Activated T-cell treated with anti-CD3 and anti-CD28 coated beads, Interleukin-2, amount 50 U/mL, for 4 hours (primary cell): ENCODE measurements at places on chromosomes 3 and 15. TPM values are rescaled to one million over a fixed set of nuclear protein-coding genes. Genes with fewer than 3 reads are reported as not detected.

Gene ITIH1
- total RNA-seq: 0.15 TPM

Gene CLDN18
- 0.08 TPM for total RNA-seq

Gene UQCC5
- 25.7 TPM for total RNA-seq

Gene NLGN1
- not detected for total RNA-seq

Gene CCR3
- total RNA-seq: not detected

Gene FAM43A
- total RNA-seq: 9.9 TPM

- peak; percentile 16 for DNase-seq
Measured at GRCh38 chr15:64460724-64461720, 644 bp downstream of the ZNF609 start.

DNA sequence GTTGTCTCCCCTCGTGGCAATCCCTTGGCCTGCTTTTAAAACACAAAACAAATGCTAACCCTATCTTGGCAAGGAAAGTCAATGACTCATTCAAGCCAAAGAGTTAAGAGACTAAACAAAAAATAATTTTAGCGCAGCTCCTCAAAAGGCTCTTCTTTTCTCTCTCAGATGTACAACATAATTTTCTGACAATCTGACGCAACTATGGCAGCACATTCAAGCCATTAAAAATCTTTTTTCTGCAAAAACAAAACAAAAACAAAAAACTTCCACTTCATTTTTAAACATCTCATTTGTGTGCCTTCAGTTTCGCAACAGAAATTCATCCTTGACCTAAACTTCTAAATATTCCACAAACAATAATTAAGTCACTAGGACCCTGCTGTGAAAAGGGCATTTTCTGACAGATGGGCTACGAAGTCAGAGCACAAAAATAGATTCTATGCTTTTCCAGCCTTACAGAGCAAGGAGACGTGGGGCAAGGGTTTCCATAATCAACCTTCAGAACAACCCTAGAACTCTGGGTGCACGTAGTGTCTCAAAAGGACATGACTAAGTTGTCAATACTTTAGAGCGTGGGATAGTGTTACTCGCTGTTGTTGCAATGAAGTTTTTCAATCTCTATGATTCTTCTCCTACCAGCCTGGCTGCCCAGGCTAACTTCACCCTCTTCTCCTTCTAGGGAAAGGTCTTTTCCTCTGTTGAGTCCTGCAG is 84.3 kb downstream of the MB21D2 start:
- no peak for DNase-seq

DNA sequence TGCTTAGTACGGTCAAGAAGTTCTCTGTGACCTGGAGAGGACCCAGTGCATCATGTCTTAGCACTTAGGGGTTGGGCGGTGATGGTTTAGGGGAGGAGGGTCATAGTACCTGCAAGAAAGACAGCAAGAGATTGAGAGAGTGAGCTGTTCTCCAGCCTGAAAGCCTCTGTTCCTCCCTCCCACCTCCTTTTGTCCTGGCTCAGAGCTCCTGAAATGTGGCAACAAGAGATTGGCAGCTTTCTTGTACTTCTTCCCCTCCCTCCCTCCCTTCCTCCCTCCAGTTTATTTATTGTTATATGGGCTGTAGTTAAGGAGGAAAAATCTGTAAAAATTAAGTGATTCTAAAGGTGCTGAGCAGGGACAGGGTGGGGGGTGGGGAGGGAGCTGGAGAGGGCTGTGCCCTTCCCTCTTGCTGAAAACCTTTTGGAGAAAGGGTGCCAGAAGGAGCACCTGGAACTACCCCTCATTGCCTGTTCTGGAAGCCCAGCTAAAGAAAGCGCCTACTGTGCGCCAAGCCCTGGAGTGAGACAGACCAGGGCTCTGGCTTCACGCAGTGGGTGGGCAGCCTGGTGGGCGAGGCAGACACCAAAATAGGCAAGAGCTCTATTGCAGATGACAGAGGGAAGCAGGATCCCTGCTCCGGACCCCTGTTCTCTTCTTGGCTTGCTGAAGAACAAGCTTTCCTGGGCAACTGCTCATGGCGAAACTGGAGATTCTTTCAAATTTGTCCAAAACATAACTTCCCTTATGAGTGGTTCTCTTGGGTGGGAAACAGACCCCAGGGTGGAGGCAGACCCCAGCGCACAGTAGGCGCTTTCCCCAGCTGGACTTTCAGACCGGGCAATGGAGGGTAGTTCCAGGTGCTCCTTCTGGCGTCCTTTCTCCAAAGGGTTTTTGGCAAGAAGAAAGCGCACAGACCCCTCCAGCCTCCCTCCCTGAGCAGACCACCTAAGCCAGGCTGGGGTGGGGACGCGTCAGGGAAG is 35.6 kb downstream of the LINGO1 start:
- no peak for DNase-seq

DNA sequence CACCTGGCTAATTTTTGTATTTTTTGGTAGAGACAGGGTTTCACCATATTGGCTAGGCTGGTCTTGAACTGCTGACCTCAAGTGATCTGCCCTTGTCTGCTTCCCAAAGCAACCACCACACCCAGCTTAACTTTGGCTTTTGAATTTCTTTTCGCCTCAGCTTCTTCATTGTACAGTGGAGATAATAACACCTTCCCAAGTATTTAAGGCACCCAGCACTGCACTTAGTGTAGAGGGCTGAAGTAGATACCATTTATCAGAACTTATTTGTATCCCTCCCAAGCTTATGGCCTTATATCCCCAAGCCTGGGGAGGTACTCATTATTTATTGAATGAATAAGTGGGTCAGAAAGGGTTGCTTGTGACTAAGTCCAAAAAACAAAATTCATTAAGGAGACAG is 2.3 kb downstream of the SQOR start:
- no peak for DNase-seq

GRCh38 chr3:44477312-44478030 is at the start of gene ZNF445:
ZNF445 (minus strand) TSS chr3:44477670; CDS start chr3:44455549, 22,121 bp downstream.
- peak; percentile 66 for DNase-seq

- no peak for DNase-seq
Measured at GRCh38 chr15:51310064-51310463, 28.3 kb downstream of the CYP19A1 start.

DNA sequence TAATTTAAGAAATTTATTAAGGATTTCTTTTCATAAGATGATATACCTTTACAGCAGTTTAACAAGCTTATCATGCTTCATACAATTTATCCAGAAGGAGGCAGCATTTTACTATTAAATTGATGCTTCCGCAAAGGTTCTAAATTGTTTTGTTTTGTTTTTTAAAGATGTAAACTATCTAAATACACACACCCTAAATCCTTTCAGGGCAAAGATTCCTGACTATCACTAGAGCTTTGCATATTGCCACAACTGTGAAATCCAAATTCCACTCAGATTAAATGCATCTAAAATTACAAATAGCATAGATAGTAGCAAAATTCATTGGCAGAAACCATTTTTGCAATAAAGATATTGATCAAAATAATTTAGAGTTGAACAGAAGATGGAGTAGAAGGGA is 44.5 kb upstream of the CCNL1 start:
- no peak for DNase-seq

GRCh38 chr15:34331809-34332208 is 5.8 kb downstream of the SLC12A6 start:
- DNase-seq: no peak

DNA sequence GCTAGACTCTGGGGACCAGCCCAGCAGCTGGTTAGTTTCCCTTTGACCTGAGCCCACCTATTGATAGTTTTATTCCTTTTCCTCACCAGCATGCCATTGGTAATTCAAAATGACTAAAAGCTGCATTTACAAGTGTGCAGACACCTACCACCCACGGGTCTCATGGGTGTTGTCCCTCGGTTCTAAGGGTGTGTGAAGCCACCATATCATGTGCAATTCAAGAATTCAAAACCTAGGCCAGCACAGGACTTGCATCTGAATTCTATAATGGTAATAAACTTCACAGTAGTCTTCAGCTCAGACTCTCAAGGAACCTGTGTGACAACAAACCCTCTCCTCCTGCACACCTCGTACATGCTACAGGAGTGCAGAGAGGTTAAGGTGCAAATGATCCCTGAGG is 55.3 kb downstream of the NTRK3 start:
- DNase-seq: no peak

DNA sequence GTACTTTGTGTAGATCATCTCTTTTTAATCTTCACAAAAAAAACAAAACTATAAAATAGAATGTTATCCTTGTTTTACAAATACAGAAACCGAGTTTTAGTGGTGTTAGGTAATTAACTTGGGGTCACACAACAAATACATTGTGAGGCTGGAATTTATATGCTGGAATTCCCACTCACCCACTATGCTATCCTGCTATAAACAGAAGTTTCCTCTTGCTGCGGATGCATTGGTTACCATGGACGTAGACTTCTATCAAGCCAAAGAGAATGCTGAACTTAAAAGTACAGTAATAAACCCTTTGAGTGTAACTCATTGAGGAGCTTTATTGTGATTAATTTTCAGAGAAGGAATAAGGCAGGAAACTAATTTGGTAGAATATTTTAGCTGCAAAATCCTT is 9.2 kb downstream of the SNAP23 start:
- DNase-seq: no peak

DNA sequence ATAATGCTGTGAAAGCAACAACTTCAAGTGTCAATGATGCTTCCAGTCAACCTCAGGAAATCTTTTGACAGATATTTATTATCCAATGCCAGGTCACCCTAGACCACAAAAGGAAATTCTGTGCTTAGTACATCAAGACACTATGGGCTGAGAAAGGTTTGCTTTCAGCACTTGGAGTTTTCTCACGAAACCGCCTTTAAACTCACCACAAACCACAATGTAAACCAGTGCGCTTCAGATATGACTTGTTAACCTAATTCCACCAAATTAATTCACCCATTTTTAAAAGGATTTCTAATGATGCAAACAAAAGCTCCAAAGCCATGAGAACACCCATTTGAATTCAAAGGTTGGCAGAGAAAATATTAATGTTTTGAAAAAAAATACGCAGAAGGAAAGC is 292.9 kb upstream of the NR2F2 start:
- no peak for DNase-seq
